Activated CD4-positive, alpha-beta T cell treated with anti-CD3 and anti-CD28 coated beads, Interleukin-2, amount 10 ng/mL, durations not matched to agents 7 days and 5 days (primary cell): ENCODE measurements at places on chromosomes 5 and 9. TPM values are rescaled to one million over a fixed set of nuclear protein-coding genes. Genes with fewer than 3 reads are reported as not detected.

SHISAL2B gene
- not detected for total RNA-seq

PCDHB2 gene
- not detected for total RNA-seq

REEP2 gene
- total RNA-seq = 0.62 TPM

DNA sequence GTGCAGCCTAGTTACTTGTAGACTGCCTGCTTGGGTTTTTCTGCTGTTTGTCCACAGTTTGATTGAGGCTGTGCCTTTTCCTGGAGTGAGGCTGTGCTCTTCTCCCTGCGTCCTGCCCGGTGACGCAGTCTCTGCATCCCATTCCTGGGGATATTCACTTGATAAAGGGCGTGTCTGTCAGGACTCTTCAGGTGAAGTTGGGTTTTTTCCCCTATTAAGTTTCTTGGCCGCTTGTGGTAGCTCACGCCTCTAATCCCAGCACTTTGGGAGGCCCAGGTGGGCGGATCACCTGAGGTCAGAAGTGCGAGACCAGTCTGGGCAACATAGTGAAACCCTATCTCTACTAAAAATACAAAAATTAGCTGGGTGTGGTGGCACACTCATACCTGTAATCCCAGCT is 50.0 kb upstream of the SUSD3 start:
- no peak for DNase-seq

- no peak for DNase-seq
Measured at GRCh38 chr9:70481471-70481870, 67.0 kb upstream of the KLF9 start.

- no peak for DNase-seq
Measured at GRCh38 chr9:134152022-134152448, 12.3 kb downstream of the RNU6ATAC start.

GRCh38 chr5:168348084-168348414 is 56.6 kb downstream of the WWC1 start:
- DNase-seq = no peak

- DNase-seq = no peak
Measured at GRCh38 chr9:100927763-100928162, 100.8 kb upstream of the PLPPR1 start.

- DNase-seq = no peak
Measured at GRCh38 chr9:18149471-18150011, 324.4 kb upstream of the ADAMTSL1 start.

GRCh38 chr5:122170620-122171019 is 41.3 kb downstream of the ZNF474 start:
- no peak for DNase-seq

DNA sequence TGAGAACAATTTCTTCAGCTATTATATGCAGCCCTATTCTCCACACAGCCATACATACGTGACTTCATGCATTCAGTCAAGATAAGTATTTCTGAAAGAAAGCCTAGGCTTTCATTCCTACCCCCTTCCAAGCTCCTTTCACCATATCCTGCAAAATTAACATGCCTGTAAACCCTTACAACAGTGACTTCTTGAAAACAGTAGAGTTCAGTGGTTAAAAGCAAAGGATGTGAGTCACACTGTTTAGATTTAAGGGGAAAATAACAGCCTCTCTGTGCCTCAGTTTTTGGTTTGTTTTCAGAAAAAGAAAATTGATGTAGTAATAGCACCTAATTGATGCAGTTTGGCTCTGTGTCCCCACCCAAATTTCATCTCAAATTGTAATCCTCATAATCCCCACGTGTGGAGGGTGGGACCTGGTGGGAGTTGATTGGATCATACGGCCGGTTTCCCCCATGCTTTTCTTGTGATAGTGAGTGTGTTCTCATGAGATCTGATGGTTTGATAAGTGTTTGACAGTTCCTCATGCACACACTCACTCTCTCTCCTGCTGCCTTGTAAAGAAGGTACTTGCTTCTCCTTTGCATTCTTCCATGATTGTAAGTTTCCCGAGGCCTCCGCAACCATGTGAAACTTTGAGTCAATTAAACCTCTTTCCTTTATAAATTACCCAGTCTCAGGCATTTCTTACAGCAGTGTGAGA is 264.8 kb downstream of the CETN3 start:
- no peak for DNase-seq

- no peak for DNase-seq
Measured at GRCh38 chr9:105047742-105048041, 119.7 kb upstream of the ABCA1 start.
